Ovary (tissue), 10 donors: ENCODE measurements at places on chromosomes 13 and 19.

DNA sequence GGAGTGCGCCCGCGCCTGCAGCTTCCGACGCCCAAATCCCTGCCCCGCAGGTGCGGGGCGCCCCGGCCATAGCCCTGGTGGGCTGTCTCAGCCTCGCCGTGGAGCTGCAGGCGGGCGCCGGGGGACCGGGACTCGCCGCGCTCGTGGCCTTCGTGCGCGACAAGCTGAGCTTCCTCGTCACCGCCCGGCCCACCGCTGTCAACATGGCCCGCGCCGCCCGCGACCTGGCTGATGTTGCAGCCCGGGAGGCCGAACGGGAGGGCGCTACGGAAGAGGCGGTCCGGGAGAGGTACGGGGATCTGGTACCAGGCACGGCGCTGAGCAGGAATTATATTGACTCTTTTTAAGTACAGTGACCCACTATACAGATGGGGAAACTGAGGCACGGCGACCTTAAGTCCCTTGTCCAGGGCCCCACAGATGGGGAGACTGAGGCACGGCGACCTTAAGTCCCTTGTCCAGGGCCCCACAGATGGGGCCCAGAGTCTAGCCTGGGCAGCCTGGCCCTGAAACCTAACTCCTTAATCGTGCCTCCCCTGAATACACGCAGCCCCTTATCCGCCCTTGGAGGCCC lies 586 bp downstream of the MRI1 start:
- no peaks in the 10 kb centered on the region for H3K36me3 ChIP-seq
- DNase-seq = peak; percentile 55
- H3K27me3 ChIP-seq = no peaks in the 10 kb centered on the region
- H3K4me1 ChIP-seq = peaks cover 5% of the 10 kb centered on the region
- H3K27ac ChIP-seq = peak overlapping the region; percentile 66

- H3K27me3 ChIP-seq = no peaks in the 10 kb centered on the region
- H3K36me3 ChIP-seq = no peaks in the 10 kb centered on the region
Measured at GRCh38 chr13:75372517-75372916, 109.5 kb downstream of the TBC1D4 start.

GRCh38 chr19:48681127-48681470 lies 8.3 kb upstream of the NTN5 start:
- no peaks in the 10 kb centered on the region for H3K27me3 ChIP-seq
- no peaks in the 10 kb centered on the region for H3K36me3 ChIP-seq
- H3K4me3 ChIP-seq = no peak overlapping the region
- no peak overlapping the region for H3K27ac ChIP-seq
- H3K4me1 ChIP-seq = peaks cover 2% of the 10 kb centered on the region
- no peak for DNase-seq

DNA sequence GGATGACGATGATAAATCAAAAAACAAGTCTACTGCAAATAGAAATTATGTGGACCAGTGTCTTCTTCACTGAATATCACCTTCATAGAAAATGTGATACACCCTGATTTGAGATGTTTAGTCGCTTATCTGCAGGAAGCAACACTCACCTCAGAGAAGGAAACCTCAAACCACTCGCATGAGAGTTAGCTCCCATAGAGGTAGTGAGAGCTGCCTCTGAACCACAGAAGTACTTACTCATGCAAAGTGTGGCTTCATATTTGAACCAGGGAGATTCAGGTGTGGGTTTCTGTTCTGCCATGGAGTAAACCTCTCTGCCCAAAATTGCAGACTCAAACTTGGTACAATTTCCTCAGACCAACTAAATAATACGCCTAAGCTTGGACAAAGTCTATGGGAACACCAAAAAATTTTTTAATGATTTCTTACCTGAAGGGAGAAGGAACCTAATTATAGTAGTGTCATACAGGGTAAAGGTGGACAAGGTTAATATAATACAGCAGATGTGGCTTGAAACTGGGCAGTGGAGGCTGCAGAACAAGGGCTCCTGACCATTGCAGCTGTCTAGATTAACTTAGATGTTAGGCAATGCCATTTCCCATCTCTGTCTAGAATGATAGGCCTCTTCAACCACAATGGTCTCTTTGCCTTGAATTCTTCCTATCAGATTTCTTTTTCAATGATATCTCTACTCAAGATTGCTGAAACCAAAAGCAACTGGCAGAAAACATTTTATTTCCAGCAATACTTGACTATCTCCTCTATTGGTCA lies 29.6 kb upstream of the RCBTB2 start:
- H3K36me3 ChIP-seq = no peaks in the 10 kb centered on the region
- H3K27me3 ChIP-seq = no peaks in the 10 kb centered on the region
- DNase-seq = no peak
- H3K4me1 ChIP-seq = peaks cover under 1% of the 10 kb centered on the region
- H3K4me3 ChIP-seq = no peak overlapping the region
- H3K27ac ChIP-seq = no peak overlapping the region

DNA sequence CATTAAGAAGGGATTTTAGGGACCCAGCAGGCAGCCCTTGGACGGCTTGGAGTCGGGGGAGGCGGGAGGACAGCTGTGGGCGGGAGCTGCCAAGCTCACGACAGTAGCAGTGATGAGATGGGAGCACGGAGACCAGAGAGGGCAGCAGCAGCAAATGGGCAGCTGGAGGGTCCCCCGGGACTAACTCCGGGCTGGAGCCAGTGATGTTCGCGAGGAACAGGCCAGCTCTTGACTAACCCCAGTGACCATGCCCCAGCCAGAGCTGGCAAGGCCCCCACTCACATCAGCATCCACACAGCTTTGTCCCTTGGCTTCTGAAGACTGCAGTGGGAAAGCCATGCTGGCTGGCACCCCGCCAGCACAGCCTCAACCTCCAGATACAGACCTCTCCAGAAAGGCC lies 81.9 kb downstream of the RAB20 start:
- no peaks in the 10 kb centered on the region for H3K36me3 ChIP-seq
- no peaks in the 10 kb centered on the region for H3K4me1 ChIP-seq
- H3K4me3 ChIP-seq = no peak overlapping the region
- no peak overlapping the region for H3K27ac ChIP-seq
- no peaks in the 10 kb centered on the region for H3K27me3 ChIP-seq

DNA sequence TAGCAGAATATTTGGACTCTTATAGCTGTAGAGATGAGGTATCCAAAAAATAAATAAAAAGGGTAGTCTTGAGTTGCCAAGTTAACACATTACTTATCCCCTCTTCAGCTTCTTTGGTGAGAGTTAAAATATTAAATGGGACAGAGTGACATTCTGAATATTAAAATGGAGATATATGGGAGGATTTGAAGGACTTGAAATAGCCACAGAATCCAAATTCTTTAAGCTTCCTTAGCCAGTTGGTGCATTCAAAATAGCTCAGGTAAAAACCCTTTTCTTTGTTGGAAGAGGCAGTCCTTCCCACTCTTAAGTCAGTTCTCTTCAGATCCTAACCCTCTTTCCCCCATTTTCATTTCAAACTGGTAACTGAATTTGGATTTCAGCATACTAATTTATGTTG lies 130.1 kb upstream of the KLF12 start:
- DNase-seq = no peak
- no peaks in the 10 kb centered on the region for H3K36me3 ChIP-seq
- no peaks in the 10 kb centered on the region for H3K27me3 ChIP-seq
- no peak overlapping the region for H3K4me3 ChIP-seq

GRCh38 chr19:32223595-32224370 lies 121.6 kb upstream of the ZNF507 start:
- peak; percentile 16 for DNase-seq
- H3K4me3 ChIP-seq = no peak overlapping the region
- H3K27ac ChIP-seq = no peak overlapping the region

DNA sequence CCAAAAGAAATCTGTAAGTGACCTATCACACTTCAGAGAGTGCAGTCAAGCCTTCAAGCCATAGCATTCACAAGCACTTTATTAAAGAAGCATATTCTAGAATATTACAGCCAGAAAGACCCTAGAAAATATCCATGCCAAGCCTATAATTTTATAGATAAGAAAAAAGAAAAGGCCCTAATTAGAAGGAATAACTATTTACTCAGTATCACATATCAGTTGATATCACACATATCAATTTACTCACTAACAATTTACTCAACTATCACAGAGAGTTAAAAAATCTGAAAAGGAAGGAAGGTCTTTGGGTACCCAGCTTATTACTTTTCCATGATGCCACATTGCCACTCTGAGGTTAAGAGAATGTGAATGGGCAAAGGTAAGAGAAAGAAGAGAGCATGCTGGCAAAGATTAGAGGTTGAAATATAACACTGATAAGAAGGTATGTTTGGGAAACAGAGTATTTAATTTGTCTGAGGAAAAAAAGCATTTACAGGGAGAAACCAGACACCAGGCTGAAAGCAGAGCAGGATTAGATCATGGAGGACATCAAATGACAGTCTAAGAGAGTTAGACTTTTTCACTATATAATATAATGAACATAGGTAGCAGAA lies 186.2 kb downstream of the VWA8 start:
- H3K4me1 ChIP-seq = no peaks in the 10 kb centered on the region
- no peak overlapping the region for H3K4me3 ChIP-seq
- no peak overlapping the region for H3K27ac ChIP-seq

GRCh38 chr13:21742096-21742495 lies 71.2 kb downstream of the FGF9 start:
- DNase-seq = no peak
- peaks cover 2% of the 10 kb centered on the region for H3K4me1 ChIP-seq
- no peaks in the 10 kb centered on the region for H3K27me3 ChIP-seq
- H3K4me3 ChIP-seq = no peak overlapping the region

- H3K36me3 ChIP-seq = no peaks in the 10 kb centered on the region
- peak; percentile 41 for DNase-seq
- no peaks in the 10 kb centered on the region for H3K4me1 ChIP-seq
Measured at GRCh38 chr19:10863107-10863717, 8.1 kb upstream of the CARM1 start.
